Central memory CD4-positive, alpha-beta T cell (primary cell): ENCODE measurements at places on chromosomes 7 and 10.

DNA sequence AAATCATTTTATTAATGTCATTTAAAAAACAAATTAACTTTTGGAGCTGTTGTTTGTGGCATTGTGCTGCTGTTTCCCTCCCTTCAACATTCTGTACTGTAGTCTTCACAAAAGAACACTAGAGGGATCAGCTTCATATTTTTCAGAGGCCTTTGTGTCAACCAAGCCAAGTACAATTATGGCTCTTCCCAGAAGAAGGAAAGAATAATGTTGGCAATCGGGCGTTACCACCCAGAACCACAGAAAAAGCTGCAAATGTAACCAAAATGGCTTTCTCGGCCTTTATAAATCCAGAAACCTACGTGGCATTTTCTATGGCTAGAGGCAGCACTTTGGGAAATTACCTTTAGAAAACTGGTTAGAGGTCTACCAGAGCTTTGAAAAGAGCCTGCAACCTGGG is 98.8 kb upstream of the COL1A2 start:
- DNase-seq: no peak

DNA sequence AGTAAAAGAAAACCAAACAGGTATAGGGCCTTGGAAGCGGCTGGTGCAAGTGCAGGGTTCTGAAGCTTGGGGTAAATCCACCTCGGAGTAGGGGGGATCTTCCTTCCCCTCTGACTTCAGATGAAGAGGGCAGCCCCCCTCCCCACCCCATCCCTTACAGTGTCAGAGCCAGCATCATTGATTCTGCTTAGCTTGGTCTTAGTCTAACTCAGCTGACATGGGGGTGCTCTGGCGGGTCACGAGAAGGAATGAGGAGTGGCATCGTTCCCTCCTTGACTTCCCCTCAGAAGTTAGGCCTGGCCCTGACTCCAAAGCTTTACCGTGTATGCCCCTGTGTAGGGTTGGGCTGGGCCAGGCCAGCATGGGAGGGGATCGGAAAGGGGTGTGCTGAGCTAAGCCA is 44.2 kb upstream of the SAMD8 start:
- DNase-seq: no peak

DNA sequence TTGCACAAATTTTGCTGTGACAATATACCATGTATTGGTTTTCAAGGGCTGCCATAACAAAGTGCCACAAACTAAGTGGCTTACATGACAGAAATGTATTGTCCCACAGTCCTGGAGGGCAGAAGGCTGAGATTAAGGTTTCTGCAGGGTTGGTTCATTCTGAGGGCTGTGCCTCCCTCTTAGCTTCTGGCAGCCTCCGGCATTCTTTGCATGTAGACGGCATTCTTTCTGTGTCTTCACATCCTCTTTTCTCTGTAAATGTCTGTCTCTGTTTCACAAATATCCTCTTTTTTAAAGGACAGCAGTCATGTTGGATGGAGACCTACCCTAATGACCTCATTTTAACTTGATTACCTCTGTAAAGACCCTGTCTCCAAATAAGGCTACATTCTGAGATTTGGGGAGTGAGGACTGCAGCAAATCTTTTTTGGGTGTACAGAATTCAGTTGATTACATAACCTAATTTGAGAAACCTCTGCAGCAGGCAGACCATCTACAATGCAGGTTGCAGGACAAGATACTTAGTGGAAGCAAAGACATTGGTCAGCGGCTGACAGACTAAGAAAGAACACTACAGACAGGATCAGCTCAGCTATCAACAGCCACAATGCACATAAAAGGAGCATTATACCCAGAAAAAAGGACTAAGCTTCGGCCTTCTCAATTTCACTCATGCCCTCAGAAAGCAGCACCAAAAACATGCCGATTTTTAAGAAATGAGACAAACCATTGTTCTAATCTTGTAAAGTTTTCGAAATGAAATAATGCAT is 84.6 kb upstream of the FAM3C start:
- DNase-seq: no peak

DNA sequence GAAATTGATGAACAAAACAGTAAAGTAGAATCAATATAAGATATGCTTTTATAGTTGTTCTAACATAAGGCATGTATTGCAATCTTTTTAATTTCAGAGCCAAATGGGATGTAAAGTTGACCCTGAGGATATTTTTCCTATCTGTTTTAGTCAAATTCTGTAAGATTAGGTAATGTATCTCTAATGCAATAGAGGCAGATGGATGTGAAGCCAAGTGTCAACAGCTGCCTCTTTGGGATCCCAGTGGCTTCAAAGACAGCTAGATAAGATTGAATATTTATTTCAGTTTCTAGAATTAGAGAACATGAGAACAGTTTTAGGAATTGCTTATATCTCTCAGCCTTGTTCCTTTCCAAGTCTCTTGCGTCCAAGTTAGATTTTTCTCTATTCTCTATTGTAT is 208.3 kb downstream of the DNAJB9 start:
- no peak for DNase-seq

DNA sequence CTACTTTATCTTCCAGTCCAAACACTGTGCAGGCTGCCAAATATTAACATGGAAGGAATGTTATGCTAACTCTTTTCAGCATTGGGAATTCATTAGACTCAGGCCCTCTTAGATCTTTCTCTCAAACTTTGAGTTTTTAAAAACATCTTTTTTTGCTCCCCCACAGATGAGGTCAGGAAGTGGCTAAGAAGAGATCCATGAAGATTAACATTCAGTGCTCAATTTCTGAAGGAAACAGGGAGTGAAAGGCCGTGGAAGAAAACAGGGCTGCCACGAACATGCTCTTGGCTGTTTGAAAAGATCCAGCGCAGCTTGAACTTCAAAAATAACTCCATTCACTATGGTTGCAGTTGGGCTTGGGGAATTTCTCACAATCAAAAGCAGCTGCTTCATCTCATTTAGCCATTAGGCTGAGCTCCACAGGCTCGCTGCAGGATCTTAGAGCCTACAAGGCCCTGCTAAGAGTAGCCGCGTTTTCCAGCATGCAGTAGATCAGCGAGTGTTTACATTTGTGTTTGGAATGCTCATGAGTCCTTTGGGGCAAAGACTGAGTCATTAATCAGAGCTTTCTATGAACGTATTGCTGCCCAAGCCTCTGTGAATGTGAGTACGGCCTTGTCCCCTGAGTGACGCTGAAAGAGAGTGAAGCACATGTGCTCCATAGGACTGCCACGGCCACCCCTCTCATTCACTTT is 41.2 kb upstream of the TNS3 start:
- DNase-seq: no peak

GRCh38 chr10:119723624-119724023 is 2.2 kb upstream of the INPP5F start:
- no peak for DNase-seq

- DNase-seq: no peak
Measured at GRCh38 chr10:116674901-116675423, 54.2 kb downstream of the PNLIPRP2 start.

GRCh38 chr10:127527891-127528290 is 21.2 kb upstream of the NPS start:
- no peak for DNase-seq

DNA sequence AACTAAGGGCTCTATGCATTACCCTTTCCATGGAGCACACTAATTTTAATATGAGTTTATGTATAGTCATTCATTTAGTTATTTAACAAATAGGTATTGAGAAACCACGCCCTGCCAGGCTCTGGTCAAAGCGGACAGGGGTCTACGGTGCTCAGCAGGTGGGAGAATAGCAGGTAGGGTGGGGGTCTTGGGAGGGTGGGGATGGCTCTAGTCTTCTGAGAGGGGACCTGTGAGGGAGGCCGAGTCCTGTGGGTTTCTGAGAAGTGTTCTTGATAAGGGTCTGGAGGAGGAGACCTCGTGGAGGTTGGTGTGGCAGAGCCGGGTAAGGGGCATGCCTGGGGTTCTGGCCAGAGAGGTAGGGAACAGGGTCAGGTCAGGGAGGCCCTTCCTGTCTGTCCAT is 1.1 kb downstream of the WDFY4 start:
- DNase-seq: no peak

DNA sequence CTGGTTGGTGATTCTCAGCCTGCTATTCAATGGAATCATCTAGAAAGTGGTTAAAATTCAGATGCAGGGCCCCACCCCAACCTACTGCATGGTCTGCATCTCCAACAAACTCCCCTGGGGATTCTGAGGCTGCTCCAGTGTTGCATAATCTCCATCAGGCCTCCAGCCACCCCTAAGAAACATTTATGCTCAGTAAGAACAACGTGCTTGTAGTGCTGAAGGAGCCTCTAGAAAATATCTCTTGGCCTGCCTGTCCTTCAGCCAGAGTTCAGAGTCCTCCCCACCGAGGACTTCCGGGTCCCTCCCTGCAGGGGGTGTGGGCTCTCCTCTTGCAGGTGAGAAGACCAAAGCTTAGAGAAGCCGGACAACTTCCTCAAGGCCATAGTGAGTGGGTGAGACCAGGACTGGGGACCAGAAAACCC is 159.8 kb downstream of the SH3PXD2A start:
- no peak for DNase-seq
